Muscle of arm (tissue), 14 donors: ENCODE measurements at places on chromosomes 4 and X. TPM values are rescaled to one million over a fixed set of nuclear protein-coding genes. Genes with fewer than 3 reads are reported as not detected.

GRCh38 chrX:123909523-123909922 is 49.7 kb downstream of the XIAP start:
- DNase-seq: no peak

- DNase-seq: no peak
Observed at GRCh38 chr4:161320377-161320776, 843.4 kb downstream of the FSTL5 start.

DNA sequence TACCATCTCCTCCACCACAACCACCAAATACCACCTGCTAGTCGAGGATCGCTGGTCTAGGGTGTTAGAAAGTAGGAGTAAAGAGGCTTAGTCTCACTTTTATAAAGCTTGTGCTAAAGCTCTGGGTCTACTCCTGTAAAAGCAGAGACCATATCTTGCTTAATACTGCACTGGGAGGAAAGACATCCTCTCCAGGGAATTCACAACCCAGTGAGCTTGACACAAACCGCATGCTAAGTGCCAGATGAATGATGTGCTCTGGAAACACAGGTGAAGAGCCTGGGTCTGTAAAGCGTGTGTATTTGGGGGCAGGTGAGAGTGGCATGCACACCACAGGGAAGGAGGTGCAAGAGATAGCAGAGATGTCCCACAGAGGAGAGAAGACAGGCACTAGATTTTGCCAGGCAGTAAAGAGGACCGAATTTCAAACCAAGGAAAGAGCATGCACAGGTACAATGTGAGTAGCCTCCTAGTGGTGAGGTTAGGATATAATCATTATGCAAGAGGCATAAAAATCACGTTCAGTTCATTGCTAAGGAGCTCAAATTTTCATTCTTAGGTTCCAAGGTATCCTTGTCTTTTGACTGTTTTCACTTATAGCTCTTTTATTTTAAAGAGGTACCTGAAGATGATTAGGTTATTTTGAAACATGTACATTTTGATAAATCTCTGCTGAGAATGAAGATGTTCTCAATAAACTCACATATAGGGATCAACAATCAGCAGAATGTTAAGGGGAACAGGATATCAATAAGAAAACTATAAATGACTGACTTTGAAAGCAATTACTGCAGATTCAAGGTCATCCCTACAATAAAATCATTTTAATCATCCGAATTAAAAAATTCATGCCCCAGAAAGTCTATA is 20.7 kb downstream of the TAPT1 start:
- no peak for DNase-seq

GRCh38 chrX:45743081-45743533 is 542.4 kb upstream of the DIPK2B start:
- DNase-seq: no peak

DNA sequence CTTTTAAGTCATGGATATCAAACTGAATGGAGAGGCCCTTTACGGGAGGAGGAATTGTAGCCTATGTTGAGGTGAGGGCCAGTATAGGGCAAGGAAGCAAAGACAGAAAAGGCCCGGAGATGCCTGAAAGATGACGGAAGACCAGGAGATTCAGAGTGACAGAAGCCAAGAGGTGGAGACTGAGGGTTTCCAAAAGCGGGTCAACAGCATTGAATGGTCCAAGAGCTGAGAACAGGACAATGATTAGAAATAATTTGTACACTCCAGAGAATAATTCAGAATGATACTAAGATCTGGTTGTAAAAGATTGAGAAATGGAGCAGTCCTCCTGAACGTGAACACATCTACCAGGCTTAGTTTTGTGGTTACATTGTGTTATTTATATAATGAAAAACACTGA is 45.5 kb upstream of the ZNF518B start:
- DNase-seq: no peak

IL15 gene
- polyA plus RNA-seq: 5.7 TPM

GRCh38 chr4:117063961-117064696 is 21.2 kb downstream of the TRAM1L1 start:
- no peak for DNase-seq

DNA sequence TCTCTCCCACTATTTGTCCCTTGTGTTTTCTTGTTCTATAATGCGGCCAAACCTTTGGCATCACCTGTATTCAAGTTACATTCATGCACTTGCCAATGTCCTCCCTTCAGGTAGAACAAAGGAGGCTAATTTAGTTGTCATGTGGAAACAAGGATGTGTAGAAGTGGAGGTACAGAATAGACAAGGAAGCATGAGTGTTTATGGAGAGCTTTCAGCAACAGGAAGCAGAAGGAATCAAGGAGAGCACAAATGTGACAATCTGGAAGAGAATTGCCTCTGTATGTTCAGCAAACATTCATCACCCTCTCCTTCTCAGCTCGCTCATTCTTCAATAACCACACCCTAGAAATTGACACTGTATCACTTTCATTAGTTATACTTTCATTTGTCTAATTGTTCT is 103.4 kb downstream of the SLC7A11 start:
- DNase-seq: no peak

DNA sequence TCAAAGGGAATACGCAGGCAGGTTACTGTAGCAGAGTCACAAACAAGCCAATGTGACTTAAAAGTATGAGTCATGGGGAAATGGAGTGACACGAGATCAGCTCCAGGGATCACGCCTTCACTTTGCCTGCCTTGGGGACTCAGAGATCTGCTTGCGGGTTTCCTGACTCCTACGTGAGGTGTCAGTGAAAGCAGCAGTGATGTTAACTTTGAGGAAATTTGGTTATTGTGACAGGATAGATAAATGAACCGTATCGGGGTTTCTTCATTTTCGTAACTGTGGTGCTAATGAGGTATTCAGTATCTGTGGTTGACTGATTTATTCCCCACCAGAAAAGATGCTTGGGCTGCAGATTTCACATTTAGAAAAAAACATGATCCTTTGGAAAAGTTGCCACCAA is 383.3 kb upstream of the ZFP42 start:
- no peak for DNase-seq

GRCh38 chr4:86586160-86586572 is 7.9 kb upstream of the PTPN13 start:
- no peak for DNase-seq

GRCh38 chr4:188002323-188002722 is 6.8 kb downstream of the ZFP42 start:
- no peak for DNase-seq

- DNase-seq: no peak
Observed at GRCh38 chr4:15117270-15117946, 115.1 kb downstream of the CPEB2 start.

GRCh38 chr4:123088501-123088900 is 166.1 kb upstream of the NUDT6 start:
- DNase-seq: no peak

GRCh38 chr4:5399790-5400421 is 308.5 kb downstream of the EVC2 start:
- DNase-seq: peak; percentile 23

GRCh38 chrX:137545711-137546651 is 19.9 kb upstream of the ZIC3 start:
- DNase-seq: no peak

GRCh38 chr4:107044170-107044569 is 8.1 kb upstream of the DKK2 start:
- no peak for DNase-seq

- no peak for DNase-seq
Observed at GRCh38 chr4:147289181-147289580, 191.7 kb upstream of the EDNRA start.

ELMOD2 gene
- polyA plus RNA-seq: 22.8 TPM

- no peak for DNase-seq
Observed at GRCh38 chr4:83728191-83728590, 192.3 kb downstream of the GPAT3 start.

DNA sequence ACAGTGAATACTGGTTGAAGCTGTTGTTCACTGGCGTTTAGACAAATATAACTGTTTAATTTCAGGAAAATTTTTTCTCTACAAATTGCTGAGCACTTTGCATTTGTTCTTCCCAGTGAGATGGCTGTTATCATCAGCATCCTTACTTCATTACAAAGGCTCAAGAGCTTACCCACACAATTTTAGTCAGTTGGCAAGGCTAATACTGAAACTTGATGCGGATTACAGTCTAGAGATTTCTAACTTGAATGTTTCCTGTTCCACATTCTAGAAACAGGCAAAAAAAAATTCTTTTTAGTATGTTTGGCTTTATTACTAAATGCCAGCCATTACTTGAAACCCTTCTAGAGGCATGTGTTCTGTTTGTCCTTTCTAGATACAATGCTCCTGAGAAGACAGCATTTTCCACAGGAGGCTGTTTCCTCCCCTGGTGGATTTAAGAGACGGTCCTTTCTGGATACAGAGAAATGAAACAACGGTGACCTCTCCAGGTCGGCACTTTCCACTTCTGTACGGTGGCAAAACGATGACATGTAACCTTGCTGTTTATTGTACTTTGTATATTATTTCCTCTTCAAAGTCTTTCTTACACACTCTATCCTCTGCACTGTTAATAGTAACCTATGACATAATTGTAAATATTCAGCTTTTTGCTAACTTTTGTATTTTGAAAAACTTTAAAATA is 80.9 kb downstream of the RFC1 start:
- DNase-seq: no peak

DNA sequence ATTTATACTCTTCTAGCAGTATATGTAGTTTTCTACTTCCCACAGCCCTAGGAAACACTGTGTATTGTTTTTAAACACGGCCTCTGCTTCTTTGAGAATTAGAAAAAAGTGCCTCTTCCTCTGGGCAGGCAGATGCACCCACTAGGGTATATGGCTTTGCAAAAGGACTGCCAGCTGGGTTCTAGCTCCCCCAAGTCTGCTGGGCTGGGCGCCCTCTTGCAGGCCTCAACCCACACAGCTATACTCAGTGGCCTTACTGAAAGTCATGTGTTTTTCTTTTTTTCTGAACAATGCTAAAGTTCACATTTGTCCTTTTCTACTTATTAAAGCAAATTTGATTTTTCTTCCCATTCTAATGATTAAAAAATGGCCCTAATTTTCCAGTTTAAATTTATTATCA is 35.5 kb upstream of the BMPR1B start:
- DNase-seq: no peak

CNGA1 gene
- 2.1 TPM for polyA plus RNA-seq

- no peak for DNase-seq
Observed at GRCh38 chr4:11675051-11675800, 246.5 kb upstream of the HS3ST1 start.

DNA sequence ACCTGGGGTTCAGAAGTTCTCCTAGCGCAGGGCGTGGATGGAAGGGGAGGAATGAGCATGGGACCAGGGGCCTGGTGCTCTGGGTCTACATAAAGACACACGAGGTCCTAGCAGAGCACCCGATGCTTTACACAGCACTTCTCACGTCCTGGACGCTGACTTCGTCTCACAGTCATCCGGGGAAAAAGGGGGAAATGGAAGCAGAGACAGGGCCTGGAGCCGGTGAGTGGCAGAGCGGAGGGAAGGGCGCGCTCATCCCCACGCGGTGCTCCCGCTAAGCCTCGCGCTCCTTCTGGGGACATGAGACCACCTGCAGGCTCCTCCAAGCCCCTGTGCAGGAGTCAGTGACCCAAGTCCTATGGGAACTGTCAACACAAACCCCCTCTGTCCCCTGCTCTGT is 157.7 kb downstream of the AFAP1 start:
- DNase-seq: no peak

BEND4 gene
- polyA plus RNA-seq: 0.05 TPM

GRCh38 chr4:168357941-168358340 is 39.4 kb upstream of the DDX60 start:
- no peak for DNase-seq

- no peak for DNase-seq
Observed at GRCh38 chr4:154569028-154569427, 6.2 kb downstream of the FGB start.

DNA sequence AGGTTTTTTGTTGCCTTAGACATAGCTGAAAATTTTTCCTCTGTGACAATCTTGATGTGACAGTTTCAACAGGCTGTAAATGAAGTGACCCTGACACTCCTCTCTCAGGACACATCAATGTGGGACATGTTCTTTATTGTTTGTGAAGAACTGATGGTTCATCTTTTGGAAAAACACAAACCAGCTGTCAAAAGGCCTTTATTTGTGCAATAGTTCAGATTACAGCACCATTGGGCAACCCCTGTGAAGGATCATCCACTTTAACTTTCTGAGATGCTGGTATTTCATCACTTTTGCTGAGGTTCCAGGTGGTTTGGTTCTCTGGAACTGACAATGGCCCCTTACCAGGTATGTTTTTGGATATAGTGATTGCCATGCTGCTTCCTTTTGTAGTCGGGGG is 40.3 kb downstream of the OSTC start:
- DNase-seq: no peak

GAR1 gene
- 43.4 TPM for polyA plus RNA-seq

PFKFB1 gene
- 1.1 TPM for polyA plus RNA-seq

ABCG2 gene
- polyA plus RNA-seq: 5.7 TPM

DNA sequence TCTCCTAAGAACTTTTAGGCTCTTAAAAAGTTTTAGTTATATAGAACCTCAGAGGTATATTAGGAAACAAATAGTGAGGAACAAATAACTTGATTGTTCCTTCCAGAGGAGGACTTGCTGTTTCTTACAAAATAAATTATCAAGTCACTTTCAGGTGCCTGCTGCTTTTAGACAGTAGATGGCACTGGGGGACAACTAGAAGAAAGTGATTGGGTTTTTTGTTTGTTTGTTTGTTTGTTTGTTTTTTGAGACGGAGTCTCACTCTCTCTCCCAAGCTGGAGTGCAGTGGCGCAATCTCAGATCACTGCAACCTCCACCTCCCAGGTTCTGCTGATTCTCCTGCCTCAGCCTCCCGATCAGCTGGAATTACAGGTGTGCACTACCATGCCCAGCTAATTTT is 35.4 kb upstream of the CDKL5 start:
- DNase-seq: no peak

DNA sequence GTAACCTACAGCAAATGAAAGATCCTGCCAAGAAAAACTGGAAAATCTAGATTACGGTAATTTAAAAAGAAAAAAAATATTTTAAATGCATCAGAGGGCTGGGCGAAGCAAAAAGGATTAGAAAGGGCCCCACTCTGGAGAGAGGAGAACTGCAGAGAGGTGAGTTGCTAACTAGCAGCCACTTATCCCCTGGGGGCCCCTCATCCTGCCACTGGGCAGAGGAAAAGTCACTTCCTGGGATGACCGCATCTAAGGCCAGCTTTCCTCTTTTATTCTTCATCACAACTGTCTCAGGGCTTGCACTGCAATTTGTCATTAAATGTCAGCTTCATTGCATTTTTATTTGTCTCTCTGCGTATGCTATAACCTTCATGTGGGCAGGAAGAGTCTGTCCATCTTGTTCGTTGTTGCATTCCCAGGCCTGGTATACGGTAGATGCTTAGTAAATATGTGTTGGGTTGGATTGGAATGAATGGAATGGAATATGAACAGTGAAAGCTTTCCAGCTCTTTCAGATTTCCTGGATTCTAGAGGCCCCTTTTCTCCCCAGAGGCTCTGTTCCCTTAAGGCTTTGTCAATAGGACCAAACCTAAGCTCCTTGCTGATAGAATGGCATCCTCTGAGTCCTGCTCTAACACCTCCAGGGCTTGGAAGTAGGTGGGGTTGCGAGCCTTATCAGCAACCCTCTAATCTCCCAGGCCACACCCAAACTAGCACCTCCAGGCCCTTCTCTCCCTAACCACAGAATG is 58.9 kb downstream of the TLR10 start:
- no peak for DNase-seq

PAGE2 gene
- polyA plus RNA-seq: not detected
